ENCODE measurements at places on chromosomes 12 and 14.

GRCh38 chr14:98244966-98245569, 1026.9 kb downstream of the BCL11B start:
- DNase-seq: no peak

DNA sequence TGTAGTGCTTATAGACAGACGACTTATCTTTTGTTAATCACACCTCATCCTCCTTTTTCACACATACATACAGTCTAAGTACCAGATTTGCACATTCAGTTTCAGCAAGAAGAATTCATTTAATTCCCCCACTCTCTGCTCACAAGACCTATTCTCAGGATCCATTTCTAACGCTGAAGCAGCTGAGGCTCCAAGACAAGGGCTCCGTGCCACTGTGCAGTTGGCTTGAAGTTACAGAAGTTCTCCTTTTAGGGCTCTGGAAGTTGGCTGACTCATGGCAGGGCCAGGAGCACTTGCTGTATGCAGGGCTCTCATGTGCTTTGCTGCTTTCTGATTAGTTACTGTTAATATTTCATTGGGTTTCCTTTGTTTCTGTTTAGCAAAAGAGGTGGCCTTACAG, 1566.9 kb upstream of the TMEM132C start:
- no peak for DNase-seq

GRCh38 chr14:50062438-50063085, 53.8 kb downstream of the VCPKMT start:
- peak; percentile 21 for DNase-seq

DNA sequence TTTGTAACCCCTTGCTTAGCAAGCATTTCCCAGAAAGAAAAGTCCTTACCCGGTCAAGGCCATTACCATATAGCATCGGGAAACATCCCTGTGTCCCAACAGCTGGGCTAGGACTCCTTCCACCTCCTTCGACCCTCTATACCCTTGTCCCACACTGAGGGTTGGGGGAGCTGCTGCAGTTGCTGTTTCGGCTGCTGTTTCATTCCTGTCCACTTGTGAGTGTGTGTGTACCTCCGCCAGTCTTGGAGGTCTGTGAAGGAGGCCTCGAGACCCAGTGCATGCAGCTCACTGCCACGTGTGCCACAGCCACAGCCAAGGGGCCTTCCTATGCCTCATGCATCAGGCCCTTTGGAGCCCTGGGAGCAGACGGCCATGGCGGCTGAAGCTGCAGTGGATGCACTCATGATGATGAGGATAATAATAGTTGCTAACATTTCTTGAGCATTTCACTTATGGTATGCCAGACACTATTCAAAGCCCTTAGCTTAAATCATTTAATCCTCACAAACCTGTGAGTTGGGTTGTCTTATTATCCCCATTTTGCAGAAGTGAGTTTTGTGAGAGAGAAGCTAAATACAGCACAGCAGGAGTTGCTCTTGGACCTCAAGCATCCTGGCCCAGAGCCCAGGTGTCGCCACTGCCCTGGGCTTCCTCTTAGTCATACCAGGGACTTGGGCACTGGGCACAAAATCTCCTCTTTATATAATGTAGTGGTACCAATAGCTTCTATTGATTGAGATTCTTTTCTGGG, 156.5 kb downstream of the PRKCH start:
- DNase-seq: no peak

- DNase-seq: peak; percentile 67
These were observed 598 bp downstream of the HIF1A start for GRCh38 chr14:61695695-61696527.

DNA sequence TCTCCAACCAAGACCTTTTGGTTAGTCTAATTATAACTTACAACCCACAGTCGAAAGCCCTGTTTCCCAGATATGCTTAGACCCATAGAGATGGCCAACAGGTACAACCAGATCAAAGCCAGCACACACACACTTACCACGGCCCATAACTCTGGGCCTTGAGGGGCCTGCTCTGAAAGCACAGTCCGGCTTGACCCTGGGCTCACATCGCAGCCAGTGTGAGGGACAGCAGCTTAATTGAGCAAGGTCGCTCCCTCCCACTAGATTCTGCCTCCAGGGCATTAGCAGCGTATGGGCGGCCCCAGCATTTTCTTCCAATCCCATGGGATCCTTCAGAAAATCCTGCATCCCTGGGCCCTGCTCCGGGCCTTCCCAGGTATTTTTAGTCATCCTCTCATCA, 157.4 kb upstream of the FKBP4 start:
- DNase-seq: no peak

GRCh38 chr12:21819678-21820077, 45.2 kb upstream of the KCNJ8 start:
- DNase-seq: no peak

- no peak for DNase-seq
These were observed 110.4 kb downstream of the TMTC1 start for GRCh38 chr12:29673346-29673745.

Data from left renal cortex interstitium (tissue), 4 donors.